ENCODE measurements at places on chromosomes 12 and 14. TPM values are rescaled to one million over a fixed set of nuclear protein-coding genes. Genes with fewer than 3 reads are reported as not detected.

The TEX22 gene
- 0.20 TPM for total RNA-seq

The CRACR2A gene
- total RNA-seq = 1.8 TPM

The HRK gene
- 0.75 TPM for total RNA-seq

The CLEC4E gene
- total RNA-seq = 0.38 TPM
